ENCODE measurements at places on chromosomes 4 and X.

DNA sequence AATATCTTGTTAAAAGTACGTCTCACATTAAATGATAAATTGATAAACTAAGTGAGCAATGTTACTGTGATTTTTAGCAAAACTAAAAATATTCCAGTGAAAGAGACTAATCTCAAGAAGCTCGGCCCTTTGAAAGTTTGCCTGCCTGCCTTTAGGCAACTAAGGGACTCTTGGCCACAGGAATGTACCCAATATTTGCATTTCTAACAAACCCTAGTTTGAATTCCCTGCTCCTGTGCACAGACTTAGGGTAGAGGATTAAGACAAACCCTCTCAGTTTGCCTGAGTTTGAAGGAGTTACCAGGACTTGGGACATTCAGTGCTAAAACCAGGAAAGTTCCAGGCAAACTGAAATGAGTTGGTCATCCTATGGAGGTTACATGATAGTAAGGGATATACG, 157.1 kb downstream of the SCFD2 start:
- DNase-seq, result no peak

DNA sequence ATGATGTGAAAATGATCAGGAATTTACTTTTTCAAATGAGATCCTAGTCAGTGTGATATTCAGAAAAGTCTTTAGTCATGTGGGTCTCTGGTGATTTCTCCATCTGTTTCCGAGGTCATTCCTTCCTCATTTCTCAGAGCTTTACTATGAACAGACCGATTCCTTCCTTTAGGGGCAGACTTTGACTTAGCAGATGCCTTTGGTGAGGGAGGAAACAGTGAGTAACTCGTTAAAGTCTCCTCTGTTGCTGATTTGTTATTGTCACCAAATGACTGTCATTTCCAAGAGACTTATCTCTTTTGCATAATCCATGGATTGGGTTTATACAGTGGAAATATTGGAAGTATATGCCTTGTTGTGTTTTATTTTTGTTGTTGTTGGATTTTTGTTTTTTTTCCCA, 76.2 kb upstream of the CD99 start:
- no peak for DNase-seq

GRCh38 chrX:120790552-120790951, 85.1 kb downstream of the CT47B1 start:
- no peak for DNase-seq

DNA sequence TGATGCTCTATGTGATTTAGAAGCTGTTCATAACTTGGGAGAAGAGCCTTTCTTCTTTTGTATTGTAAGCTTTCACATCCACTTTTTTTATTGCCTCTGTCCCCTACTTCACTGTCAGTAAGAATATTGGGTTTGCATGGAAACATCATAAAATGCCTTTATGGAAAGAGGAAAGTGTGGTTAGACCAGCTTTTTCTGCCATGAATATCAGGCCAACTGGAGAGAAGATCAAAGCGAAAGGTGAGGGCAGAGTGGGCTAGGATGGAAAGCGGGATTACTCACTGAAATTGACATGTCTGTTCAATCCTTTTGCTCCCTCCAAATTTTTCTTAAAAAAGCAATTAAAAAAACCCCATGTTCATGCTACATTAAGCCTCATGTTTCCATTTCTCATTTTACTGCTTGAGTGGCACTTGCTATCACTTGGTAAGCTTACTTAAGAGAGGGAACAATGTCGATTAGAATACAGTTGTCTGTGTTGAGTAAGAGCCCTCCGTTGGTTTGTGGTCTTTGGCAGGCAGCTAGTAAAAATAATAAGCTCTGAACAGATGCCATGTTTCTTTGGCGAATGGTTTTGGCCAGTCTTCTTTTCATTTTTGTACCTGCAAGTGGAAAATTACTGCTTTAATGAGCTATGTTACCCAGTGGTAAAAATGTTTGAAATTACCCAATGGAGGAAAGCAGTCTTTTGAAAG, 35.9 kb downstream of the SUPT20HL1 start:
- DNase-seq, result no peak

DNA sequence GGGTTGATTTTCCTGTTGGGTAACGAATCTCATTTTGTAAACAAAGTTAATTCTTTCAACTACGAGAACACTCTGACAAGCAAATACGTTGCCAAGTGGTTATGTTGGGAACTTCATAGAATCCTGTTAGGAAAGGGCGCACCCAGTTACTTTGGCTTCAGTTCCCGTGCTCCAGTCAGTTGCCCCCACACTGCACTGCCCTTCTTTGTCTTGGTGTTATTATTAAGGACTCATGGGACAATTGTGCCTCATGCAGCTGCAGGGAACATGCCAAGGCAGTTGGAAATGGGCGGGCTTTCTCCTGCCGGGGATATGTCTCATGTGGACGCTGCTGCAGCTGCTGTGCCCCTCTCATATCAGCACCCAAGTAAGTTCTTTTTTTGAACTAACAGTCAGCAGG, 28.9 kb downstream of the OFD1 start:
- DNase-seq, result no peak

GRCh38 chrX:19513383-19513782, 1.9 kb downstream of the MAP3K15 start:
- no peak for DNase-seq

GRCh38 chr4:6538575-6538974, 36.4 kb upstream of the MAN2B2 start:
- DNase-seq, result no peak

GRCh38 chr4:151673908-151674520, 86.8 kb downstream of the GATB start:
- no peak for DNase-seq
